ENCODE measurements at places on chromosomes 5 and 9.

DNA sequence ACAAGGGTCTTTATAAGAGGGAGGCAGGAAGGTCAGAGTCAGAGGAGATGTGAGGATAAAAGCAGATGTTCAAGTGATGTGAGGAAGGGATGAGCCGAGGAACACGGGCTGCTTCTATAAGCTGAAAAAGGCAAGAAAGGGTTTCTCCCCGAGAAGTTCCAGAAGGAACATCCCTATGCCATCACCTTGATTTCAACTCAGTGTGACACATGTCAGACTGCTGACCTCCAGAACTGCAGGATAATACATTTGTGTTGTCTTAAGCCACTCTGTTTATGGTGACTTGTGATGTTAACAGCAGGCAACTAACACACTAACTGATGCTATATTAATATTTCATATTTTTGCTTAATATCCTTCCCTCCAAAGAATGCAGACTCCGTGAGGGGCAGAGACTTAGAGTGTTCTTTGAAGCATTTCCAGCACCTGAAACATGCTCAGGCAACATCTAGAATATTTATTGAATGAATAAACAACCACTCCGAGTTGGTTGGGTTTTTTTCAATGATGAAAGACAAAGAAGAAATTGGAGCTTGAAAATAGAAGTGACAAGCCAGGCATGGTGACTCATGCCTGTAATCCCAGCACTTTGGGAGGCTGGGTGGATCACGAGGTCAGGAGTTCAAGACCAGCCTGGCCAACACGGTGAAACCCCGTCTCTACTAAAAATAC, 77.6 kb upstream of the ADRA1B start:
- no peak for DNase-seq

- peak; percentile 13 for DNase-seq
These were observed 176.8 kb downstream of the ISOC1 start for GRCh38 chr5:129271308-129271707.

DNA sequence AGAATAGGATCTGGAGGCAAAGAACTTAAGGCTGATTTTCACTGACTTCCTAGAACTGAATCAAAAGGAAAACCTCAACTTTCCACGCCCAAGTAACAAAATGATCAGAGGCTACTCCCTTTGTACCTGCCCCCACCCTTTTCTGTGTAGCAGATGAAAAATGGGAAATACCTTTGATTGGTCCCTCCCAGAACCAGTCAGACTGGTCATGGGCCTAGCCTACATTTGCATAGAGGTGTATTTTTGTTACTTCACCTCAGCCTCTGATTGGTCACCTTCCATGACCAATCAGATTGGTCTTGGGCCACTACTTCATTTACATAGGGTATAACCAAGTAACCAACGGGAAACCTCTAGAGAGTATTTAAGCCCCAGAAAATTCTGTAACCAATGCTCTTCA, 1553.5 kb upstream of the C9orf72 start:
- DNase-seq: no peak

DNA sequence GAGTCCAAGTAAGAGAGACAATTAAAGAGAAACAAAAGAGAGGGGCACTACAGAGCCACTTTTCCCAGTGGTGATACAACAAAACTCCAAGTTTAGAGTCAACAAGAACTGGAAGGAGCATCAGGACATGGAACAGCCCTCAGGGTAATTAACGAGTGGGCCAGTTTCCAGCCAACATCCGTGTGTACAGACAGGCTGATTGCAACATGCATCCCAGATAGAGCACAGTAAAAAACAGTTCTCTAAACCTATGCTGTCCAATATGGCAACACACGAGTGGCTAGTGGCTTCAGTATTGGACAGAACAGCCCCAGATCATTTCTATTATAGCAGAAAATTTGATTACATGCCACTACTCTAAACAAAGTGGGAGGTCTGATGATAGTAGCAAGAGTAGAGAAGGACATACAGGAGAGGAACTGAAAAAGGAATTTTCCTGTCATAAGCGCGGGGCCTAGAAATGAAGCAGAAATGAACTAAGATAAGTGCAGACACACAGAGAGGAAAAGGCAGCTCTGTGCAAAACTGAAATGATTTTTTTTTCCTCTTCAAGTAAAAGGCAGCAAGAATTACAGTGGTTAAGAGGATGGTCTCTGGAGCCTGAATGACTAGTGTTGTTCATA, 175.6 kb upstream of the CCNG1 start:
- no peak for DNase-seq

GRCh38 chr5:42636946-42637345, 119.7 kb upstream of the CCDC152 start:
- no peak for DNase-seq

- no peak for DNase-seq
These were observed 1.0 kb upstream of the FAM13B start for GRCh38 chr5:138033907-138034306.

DNA sequence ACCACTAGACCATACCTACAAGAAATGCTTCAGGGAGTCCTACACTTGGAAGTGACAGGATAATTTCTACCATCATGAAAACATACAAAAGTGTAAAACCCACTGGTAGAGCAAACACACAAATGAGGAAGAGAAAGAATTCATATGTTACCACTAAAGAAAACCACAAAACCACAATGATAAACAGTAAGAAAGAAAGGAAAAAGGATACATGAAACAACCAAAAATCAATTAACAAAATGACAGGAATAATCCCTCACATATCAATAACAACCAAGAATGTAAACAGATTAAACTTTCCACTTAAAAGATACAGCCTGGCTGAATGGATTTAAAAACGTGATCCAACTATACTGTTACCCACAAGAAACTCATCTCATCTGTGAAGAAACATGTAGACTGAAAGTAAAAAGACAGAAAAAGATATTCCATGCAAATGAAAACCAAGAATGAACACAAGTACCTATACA, 83.4 kb downstream of the LPAR1 start:
- no peak for DNase-seq

GRCh38 chr5:69451941-69452647, 37.2 kb downstream of the MARVELD2 start:
- DNase-seq: no peak
